ENCODE measurements at places on chromosomes 4 and X. TPM values are rescaled to one million over a fixed set of nuclear protein-coding genes. Genes with fewer than 3 reads are reported as not detected.
A peak's percentile ranks its signal among the peaks of the same experiment; 100 is the strongest.

The RLIM gene
- total RNA-seq = 67.3 TPM

- DNase-seq = no peak
Observed at GRCh38 chr4:6251365-6251764, 18.3 kb upstream of the WFS1 start.

GRCh38 chr4:158793021-158793420 lies 24.2 kb downstream of the FNIP2 start:
- no peak for DNase-seq

GRCh38 chrX:150940844-150941495 lies 42.2 kb upstream of the HMGB3 start:
- DNase-seq = no peak

The KCTD8 gene
- not detected for total RNA-seq

DNA sequence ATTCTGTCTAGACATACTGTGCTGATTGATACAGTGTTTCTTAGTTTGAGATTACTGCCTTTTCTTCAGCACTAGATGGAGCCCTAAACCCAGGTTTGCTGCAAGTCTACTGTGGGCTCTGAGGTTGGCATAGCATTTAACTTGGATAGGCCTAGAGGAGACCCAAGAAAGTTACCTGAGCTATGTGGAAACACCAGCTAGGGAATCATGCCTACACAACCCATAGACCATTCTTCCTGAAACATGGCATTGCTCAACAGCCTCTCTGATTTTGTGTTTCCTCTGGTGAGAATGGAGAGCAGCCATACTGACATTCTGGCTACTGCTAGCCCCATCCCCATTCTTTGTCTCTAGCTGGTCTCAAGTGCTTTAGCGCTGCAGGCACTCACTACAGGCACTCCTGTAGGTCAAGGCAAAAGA lies 287.7 kb upstream of the PCDH18 start:
- peak; percentile 36 for DNase-seq

GRCh38 chr4:78776729-78777575 lies 802 bp downstream of the BMP2K start:
- DNase-seq = no peak

The PPP4R3C gene
- total RNA-seq = not detected

GRCh38 chr4:115660465-115660864 lies 547.0 kb upstream of the NDST4 start:
- no peak for DNase-seq

GRCh38 chr4:58749206-58749605 lies 1639.0 kb upstream of the IGFBP7 start:
- no peak for DNase-seq

DNA sequence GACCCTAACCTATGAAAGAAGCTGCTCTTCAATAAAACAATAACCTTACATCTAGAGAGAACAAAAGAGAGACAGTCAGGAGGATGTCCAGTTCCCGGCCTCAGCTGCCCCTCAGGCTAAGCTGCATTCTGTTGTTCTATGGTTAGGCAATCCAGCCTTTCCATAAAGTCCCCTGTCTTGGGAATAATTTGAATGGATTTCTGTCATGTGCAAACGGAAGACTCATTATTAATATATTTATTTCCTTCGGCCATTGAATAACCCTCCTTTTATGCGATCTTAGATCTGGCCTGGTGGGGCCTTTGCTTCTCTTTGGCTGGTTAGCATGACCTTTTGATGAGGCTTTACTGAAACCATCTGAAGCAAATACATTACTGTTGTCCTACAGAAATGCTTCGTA lies 80.1 kb downstream of the ANKRD50 start:
- no peak for DNase-seq

- DNase-seq = no peak
Observed at GRCh38 chr4:109589605-109590004, 29.6 kb downstream of the MCUB start.

DNA sequence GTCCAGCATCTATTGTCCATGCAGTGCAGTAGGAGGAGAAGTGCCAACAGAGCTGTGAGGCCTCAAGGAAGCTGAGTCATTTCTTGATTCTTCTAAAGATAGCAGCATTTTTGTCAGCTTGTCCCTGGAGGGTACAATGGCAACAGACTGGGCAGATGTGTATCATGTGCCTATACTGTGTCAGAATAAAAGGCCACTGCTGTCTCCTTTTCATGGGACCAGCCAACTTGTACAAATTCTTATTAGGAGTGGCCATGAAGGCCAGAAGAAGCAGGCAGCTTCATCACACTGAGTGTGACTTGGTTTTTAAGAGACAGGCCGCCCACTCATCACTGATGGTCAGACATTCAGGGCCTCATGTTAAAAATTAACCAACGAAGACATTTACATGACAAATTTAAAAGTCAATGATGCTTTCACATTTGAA lies 185.0 kb upstream of the FAM241A start:
- DNase-seq = peak; percentile 4

The APLN gene
- total RNA-seq = 9.8 TPM

The ADGRG4 gene
- total RNA-seq = not detected

- no peak for DNase-seq
Observed at GRCh38 chr4:129428454-129428853, 332.5 kb downstream of the C4orf33 start.
